ENCODE measurements at places on chromosomes 7 and 10.

GRCh38 chr10:49585387-49585786 is 24.7 kb upstream of the SLC18A3 start:
- DNase-seq = no peak

- DNase-seq = no peak
Measured at GRCh38 chr10:12334186-12334530, 15.2 kb upstream of the CAMK1D start.

DNA sequence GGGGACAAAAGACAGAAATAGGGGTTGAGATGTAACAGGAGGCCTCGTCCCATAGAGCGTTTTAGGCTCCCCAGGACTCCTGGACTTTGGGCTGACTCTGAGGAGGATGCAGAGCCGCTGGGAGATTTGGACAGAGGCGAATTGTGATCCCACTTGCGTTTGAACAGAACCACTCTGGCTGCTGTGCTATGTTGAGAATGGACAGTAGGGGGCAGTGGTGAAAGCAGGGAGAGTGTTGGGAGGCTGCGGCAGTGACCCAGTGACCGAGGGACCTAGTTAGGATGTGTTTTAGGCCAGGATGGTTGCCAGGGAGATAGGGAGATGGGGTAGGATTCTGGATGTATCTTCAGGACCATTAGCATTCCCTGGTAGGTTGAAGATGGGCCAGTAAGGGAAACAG is 271.6 kb downstream of the CCDC3 start:
- no peak for DNase-seq

GRCh38 chr10:80613466-80614170 is 75.9 kb downstream of the SH2D4B start:
- no peak for DNase-seq

DNA sequence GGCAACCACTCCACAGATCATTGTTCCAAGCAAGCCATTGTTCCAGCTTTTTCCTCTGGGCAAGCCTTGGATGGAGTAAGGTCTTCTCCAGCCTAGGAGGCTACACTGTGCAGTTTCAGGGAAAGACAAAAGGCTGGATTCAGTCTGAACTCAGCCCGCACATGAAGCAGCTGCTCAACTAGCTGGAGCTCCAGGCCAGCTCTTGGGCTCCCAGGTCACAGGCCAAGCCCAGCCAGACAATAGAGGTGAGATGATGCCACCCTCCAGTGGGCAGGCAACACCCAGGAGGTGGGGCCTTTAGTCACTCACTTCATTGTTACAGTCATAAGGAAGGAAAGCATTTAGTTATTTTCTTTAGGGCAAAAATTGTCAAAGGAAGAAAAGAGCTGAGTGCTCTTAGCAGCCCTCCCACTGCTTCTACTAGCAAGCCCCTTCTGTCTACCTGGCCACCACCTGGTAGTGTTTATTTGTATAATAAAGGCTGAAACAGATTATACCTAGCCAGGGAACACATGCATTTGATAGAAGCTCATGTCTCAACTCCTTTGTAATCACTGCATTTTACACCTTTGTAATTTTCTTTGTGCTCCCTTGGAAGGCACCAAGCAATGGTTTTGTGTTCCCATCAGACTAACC is 253.4 kb downstream of the WDR11 start:
- DNase-seq = no peak

DNA sequence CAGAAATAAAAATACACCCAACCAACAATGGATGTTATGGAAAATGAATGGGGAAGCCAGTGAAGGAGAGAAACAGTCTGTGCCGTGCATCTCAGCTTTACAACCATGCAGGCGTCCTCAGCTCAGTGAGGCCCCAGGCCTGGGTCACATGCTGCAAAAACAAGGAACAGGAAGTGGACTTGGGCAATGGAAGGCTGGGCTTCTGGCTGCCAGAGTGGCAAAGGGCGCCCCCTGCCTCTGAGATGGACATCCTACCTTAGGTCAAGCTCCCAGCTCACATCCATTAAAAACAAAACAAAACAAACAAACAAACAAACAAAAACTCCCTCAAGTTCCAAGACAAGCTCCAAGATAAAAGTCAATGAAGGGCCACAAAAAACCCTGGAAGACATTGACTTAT is 54.7 kb upstream of the AFAP1L2 start:
- peak; percentile 7 for DNase-seq

GRCh38 chr7:150867605-150868004 is 15.3 kb downstream of the AOC1 start:
- DNase-seq = no peak

DNA sequence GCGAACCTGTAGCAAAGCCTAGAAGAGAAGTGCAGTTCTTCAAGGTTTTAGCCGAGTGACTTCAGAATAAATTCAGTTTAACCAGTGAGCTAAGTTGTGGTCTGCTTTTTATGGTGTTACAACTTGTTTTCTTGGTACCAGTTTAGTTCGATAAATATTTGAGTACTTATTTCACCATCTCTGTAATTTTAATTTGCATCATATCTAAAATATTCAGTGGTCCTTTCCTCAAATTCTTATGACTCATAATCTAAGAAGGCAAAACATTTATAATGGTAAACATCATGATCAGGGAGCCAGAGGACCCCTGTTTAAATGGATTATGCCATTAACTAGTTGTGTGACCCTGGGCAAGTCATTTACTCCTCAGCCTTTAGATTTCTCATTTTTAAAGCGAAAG is 4.1 kb upstream of the BMPER start:
- DNase-seq = no peak

DNA sequence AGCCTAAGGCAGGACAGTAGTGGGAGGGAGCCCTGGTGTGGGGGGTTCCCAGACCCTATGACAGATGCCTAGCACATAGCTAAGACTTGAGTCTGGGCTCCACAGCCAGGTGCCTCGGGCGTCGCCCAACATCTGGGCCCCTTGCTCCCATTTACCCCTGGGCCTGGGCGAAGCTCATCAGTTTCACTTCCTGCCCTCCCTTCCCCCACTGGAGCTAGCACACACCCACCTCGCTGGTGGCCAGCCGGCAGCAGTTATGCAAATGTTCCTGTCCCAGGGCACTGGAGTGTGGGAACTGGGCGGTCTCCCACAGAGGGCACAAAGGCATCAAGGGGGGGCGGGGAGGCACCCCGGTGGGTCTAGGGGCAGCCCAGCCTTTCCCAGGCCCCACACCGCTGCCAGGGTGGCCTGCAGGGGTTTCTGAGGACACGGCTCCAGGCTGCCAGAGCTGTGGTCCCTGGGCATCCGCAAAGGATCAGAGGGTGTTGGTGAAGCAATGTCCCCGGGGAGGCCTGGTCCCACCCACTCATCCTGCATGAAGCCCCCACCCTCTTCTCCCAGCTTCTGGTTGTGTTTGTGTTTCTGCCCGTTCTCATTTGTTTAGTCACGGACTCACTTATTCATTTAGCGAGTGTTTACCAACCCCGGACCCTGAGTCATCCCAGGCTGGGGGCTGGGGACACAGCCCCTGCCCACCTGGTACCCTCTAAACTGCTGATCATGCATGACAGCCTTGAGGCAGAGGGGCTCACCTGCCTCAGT is 20.4 kb downstream of the SH2B2 start:
- no peak for DNase-seq

- peak; percentile 44 for DNase-seq
Measured at GRCh38 chr7:128883622-128884448, 21.2 kb downstream of the ATP6V1F start.

GRCh38 chr7:127393368-127394058 is 1.0 kb upstream of the ZNF800 start:
- DNase-seq = no peak

- no peak for DNase-seq
Measured at GRCh38 chr7:1814089-1814811, 144.2 kb downstream of the ELFN1 start.

- peak; percentile 26 for DNase-seq
Measured at GRCh38 chr7:133910761-133911160, 216.4 kb upstream of the LRGUK start.

- DNase-seq = no peak
Measured at GRCh38 chr10:123478116-123478515, 188.0 kb upstream of the GPR26 start.

- no peak for DNase-seq
Measured at GRCh38 chr7:135194494-135195095, 16.7 kb downstream of the WDR91 start.

DNA sequence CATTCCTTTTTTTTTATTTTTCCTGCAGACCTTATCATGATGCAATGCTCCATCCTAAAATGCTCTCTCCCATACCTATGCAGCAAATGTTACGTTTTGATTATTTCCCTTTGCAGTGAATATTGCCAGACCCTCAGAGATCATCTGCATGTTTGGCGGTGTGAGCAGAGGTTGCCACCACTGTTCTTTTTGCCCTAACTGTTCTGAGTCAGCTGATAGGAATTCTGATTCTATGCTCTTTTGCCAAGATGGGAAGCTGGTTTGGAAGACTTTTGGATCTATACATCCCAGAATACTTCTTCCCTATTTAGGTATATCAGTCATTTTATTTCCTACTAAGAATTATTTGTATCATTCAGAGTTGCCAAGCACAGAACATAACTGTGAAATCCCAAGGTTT is 130.5 kb downstream of the KLF6 start:
- DNase-seq = no peak

DNA sequence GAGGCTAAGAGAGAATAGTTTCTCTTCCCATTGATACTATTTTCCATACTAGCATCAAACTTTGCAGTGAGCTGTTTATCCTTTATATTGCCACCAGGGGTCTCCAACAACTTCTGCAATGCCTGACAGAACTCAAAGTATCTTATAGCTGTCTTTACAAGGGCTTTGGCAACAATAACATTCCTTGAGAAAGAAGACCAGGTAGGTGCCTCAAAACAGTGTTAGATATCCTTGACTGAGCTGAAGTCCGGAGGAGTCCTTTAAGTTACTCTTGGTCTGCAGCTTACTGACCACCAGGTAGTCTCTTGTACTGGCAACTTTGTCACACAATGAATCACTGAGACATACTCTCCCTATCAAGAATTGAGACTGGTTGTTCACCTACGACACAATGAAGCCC is 30.0 kb upstream of the TES start:
- DNase-seq = peak; percentile 14

DNA sequence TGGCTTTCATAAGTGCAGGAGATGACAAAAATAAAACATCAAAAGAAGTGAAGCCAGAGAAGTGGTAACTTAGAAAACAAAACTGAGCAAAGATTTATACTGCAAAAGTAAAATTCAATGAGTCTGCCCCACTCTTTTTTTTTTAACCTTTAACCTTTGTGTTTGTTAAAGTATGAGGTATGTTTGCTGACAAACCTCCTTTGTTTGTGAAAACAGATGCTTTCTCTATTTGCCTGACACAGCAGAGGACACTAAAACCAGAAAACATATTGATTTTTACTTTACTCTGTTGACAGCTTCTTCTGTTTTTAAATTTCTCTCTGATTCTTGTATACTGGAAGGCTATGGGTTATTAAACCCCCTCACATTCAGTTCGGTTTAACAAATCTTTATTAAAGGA is 57.6 kb downstream of the SGMS1 start:
- DNase-seq = no peak

DNA sequence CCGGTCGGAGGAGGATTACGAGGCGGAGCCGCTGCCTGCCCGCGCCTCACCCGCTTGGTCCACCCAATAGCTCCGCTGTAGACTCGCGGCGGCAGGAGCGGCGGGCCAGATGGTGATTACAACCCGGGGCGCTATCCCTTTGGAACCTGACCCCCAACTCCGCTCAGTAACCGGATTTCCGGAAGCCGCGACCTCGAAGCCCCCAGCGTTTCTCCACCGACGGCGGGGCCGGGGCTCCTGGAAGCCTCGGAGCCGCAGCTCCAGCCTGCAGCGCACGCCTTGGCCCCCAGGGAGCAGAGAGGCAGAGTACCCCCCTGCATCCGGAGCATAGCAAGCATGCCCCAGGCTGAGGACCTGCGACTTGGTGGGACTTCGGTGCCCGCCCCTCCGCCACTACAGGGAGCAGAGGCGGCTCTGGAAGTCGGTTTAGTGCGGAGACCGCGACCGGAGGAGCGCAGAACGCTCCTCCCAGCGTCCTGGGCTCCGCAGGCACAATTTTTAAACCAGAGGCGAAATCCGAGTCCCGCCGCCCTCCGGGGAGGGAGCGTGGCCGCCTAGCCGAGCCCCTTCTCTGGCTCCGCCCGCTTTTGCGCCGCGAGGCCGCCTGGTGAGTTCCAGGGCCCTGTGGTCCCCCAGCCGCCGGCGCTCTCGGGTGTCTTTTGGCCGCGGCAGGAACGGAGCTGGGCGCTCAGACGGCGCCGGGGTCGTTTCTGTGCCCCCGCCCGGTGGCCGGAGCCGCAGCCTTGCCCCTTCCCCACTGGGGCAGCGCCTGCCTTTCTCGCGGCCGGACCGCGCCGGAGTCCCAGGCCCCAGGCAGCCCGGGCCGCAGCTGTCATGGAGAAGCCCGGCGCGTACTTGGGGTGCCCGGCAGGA is 28.2 kb upstream of the BMS1 start:
- DNase-seq = no peak

Measured in NCI-H2029 (cell line).